Stimulated activated CD8-positive, alpha-beta memory T cell treated with anti-CD3 and anti-CD28 coated beads, Interleukin-4, amount 100 ng/mL, for 4 hours (primary cell): ENCODE measurements at places on chromosomes 13 and 19.

DNA sequence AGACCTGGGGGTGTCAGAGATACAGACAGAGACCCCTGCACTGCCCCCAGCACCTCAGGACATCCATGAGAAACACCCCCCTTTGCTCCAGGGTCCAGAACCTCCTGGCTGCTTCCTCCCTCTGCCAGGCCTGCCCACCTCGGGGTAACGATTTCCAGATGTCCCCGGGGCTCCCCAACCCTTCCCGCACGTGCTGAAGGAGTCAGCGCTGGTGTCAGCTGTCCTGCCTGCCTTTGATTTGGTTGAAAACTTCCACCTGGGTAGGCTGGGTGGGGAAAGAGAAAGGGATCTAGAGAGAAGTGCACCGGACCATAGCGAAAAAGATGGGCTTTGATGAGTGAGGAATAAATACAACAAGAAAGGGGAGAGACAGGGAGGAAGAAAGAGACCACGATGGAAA is 1.5 kb upstream of the CGB7 start:
- no peak for DNase-seq

- DNase-seq, result no peak
These were observed 348.5 kb upstream of the ARGLU1 start for GRCh38 chr13:106916329-106916976.

GRCh38 chr19:46775642-46776258 is 12.6 kb downstream of the SLC1A5 start:
- no peak for DNase-seq

DNA sequence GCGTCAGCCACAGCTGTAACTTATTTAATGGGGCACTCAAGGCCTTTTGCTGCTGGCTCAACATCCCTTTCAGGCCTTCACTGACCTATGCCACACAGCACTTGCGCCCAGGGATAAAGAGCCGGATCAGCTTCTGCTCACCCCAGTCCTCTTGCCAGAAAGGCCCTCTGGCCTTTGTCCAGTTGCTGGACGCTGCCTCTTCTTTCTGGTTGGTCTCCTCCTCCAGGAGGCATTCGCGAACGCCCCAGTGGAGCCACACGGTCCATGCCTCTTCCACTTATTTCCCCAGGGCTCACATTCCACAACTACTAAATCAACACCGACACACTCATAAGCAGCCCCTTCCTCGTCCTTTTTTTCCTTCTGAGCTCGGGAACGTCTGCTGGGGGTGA is 3.7 kb upstream of the ZNF329 start:
- no peak for DNase-seq

GRCh38 chr13:108326309-108326708 is 56.8 kb downstream of the TNFSF13B start:
- DNase-seq, result no peak

GRCh38 chr19:18859676-18860301 is 28.0 kb downstream of the UPF1 start:
- no peak for DNase-seq

DNA sequence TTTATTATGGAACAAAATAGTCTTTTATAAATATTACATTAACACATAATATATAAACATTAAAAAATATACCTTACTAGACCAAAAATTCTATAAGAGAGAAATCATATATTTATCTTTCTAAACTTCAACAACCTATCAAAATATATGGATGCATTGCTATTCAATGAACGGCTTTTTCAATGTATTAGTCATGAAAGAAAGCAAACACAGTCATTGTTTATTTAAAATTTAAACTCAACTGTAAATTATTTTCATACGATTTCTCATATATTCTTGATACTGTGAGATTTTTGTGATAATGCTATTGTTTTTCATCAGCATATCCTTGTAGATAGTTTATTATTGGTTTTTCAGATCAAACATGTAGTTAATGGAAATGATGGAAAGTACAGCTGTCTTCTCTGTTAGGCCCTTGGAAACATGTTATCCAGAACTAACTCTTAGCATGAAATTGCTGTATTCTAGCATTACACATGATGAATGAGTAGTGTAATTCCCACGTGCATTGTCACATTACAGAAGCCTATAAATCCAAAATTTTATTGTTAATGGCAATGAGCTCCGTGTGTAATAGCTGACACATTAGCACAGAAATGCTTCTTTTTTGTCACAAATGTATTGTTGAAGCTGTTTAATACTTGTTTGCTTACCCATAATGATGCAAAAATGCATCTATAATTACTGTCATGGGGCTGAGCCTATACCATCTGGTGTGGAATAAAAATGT is 1639.9 kb downstream of the SLITRK5 start:
- no peak for DNase-seq

- no peak for DNase-seq
These were observed 20.7 kb downstream of the CLDN10 start for GRCh38 chr13:95573221-95573620.

DNA sequence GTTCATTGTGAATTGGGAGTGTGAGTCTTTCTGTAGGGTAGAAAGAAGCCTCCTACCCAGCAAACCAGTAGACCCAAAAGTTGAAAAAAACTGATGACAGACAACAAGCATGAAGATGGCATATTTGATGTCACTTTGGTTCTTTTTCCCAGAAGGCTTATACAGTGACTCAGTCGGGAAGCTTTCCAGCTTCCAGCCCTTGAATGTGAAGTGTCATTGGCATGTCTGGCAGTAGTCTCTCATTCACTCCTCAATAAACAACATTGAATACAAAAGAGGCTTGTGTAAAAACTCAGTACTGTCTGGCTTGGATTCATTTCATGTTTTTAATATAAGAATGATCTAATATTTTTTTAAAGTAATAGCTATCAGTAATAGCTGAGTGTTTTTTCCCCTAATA is 68.7 kb downstream of the IPO5 start:
- DNase-seq, result no peak

- no peak for DNase-seq
These were observed 16.6 kb upstream of the LRP3 start for GRCh38 chr19:33177417-33177979.

- DNase-seq, result no peak
These were observed 17.7 kb upstream of the POU4F1 start for GRCh38 chr13:78620936-78621470.

DNA sequence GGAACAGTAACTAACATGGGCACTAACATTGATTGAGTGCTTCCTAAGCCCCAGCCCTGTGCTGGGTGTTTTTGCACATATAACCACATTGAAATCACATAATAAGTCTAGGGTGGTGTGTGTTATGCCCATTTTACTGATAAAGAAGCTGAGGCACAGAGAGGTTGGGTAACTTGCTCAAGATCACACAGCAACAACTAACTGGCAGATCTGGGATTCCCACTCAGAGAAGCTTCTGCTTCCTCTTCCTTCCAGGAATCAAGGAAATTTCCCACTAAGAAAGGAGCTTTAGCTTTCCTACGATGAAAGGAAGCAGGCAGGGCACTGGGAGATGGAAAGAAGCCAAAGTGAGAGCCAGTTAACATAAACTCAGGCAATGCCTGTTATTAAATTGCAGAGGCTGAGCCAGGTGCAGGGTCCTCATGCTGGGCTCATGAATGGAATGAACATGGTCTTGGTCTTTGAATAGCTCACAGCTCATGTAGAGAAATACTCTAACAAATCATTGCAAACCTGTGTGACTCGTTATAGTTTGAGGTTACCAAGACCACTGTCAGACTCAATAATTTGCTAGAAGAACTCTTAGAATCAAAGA is 10.1 kb downstream of the SSC5D start:
- no peak for DNase-seq

GRCh38 chr19:41355802-41356201 is 2.1 kb upstream of the TGFB1 start:
- no peak for DNase-seq

GRCh38 chr19:42284591-42285341 is 15.7 kb downstream of the CIC start:
- DNase-seq, result no peak

DNA sequence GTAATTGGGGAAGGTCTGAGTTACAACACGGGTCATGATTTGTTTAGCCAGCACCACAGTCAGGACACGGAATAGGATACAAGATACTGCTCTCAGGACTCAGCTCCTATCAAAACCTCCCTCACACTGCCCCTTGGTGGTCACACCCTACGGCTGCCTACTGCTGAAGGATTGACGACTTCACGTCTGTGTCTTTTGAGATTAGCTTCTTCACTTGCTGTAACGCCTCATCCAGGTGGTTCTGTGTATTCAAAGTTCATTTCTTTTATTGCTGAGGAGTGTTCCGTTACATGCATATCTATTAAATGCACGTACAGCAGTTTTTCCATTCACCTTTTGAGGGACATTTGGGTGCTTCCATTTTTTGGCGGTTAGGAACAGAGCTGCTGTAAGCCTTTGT is 46.3 kb downstream of the URI1 start:
- no peak for DNase-seq

- DNase-seq, result no peak
These were observed 340.7 kb upstream of the HTR2A start for GRCh38 chr13:47237571-47237970.

DNA sequence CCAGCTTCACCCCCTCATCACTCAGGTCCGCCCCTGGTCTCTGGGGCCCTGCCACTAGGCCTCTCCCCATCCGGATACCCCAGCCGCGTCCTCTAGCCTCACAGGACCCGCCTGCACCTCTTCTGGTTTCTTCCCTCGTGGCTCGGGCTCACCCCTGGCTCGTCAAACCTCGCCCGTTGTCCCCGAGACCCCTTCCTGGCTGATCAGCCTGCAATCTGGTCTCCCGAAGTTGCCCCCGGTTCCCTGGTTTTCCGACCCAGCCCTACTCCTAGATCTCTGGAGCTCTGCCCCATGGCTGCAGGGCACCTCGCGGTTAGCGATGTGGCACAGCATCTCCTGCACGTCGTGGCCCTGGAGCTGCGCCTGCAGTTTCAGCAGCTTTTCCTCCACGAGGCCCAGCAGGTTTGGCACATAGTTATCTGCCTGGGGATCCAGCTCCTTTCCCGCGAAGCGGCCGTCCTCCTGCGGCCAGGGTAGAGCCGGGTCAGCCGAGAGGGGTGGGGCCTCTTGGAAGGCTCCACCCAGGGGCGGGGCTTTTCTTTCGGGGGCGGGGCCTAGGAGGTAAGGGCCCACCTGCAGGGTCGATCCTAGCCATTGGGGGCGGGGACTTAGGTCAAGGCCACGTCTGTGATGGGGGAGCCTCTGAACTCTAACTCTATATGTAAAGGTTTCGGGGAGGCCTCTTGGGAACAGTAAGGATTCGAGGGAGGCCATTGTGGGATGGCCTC is 2.4 kb upstream of the RGL3 start:
- peak; percentile 12 for DNase-seq

GRCh38 chr19:5594521-5594950 is 26.8 kb upstream of the TINCR start:
- DNase-seq, result no peak

GRCh38 chr19:30719999-30720345 is 347.8 kb downstream of the ZNF536 start:
- no peak for DNase-seq

DNA sequence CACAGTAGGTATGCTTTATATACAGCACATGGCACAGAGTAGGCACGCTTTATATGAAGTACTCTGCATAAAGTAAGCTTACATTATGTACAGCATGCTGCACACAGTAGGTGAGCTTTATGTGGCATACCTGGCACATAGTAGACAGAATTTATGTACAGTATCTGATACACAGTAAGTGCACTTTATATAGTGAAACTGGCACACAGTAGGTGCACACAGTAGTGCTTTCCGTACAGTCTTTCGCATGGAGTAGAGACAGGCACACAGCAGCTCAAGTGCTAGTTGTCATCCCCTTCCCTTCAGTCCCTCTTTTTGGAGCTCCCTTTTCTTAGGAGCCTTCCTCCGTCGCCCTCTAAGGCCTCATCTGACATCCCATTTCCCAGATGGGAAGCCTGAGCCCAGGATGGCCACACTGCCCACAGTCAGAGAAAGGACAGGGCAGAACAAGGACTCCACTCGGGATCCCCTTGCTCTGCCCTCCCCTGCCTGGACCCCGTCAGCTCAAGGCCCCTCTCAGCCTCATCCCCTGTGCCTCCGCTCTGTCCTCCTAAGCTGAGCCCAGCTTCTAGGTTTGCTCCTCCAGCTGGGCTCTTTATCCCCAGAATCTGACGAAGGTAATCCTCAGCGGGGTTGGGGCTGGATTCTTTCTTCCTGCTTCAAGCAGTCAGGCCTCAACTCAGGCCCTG is 852 bp upstream of the CYP4F12 start:
- no peak for DNase-seq

DNA sequence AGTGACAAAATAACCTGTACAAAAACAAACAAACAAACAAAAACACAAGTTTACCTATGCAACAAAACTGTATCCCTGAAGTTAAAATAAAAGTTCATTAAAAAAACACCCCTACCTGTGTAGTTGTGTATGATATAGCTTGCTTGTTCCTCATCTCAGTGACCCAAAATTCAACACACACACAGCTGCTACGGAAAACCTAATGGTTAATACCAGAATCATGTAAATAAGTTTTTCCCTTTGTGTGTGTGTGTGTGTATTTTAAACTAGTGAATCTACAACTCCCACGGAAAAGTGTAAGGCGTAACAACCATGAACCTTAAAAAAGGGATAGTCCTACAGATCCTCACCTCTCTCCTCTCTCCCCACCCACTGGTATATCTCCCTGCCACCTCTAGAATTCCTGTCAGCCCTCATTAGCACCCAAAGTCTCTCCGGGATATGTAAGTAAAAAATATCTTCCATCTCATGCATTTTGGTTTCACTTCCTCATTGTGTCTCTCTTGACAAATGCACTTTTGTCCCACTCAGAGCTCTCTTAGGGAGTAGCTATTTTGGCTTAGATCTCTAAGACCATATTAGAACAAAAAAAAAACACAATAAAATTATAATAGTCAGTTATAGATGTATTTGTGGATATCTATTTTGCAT is 2236.5 kb downstream of the PCDH9 start:
- no peak for DNase-seq

DNA sequence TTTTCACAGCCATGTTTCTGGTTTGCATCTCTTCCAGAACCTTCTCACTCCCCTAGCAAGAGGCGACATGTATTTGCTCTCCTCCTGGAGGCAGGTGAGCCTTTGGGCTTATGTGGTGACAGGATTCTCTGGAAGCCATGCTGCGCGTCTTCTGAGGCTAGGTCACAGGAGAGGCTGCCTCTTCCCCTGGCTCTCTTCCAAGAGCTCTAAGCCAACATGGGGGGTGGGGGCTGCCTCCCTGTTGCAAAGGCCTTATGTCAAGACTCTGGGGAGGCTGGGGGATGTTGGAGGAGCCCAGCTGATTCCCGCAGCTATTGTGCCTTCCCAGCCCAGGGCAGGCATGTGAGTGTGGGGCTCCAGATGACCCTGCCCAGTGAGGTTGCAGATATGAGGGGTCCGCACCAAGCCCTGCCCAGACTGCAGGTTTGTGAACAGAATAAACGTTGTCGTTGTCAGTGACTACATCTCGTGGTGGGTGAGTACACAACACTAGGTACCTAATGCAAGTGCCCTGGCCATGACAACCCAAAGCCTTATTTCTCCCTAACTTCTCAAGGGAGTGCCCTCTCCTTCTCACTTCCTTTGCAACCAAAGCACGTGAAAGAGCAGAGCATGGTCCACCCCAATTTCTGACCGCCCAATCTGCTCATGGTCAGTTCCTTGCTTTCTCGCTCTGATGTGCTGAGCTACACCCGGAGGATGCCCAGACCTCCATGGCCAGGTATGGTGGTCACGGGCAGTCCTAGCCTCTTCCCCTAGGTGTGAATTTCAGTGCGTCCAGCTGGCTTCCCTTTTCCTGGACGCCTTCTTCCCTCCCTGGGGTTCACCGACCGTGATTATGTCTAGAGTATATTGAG is 44.9 kb downstream of the TEX29 start:
- no peak for DNase-seq
